Cardiac septum (tissue), 1 donor: ENCODE measurements at places on chromosomes 2 and 18. TPM values are rescaled to one million over a fixed set of nuclear protein-coding genes. Genes with fewer than 3 reads are reported as not detected.

- no peak for DNase-seq
Measured at GRCh38 chr2:226585130-226585561, 214.5 kb downstream of the IRS1 start.

- no peak for DNase-seq
Measured at GRCh38 chr2:40394597-40394996, 57.3 kb downstream of the SLC8A1 start.

GRCh38 chr2:215750763-215751162, 262.6 kb downstream of the MREG start:
- no peak for DNase-seq

DNA sequence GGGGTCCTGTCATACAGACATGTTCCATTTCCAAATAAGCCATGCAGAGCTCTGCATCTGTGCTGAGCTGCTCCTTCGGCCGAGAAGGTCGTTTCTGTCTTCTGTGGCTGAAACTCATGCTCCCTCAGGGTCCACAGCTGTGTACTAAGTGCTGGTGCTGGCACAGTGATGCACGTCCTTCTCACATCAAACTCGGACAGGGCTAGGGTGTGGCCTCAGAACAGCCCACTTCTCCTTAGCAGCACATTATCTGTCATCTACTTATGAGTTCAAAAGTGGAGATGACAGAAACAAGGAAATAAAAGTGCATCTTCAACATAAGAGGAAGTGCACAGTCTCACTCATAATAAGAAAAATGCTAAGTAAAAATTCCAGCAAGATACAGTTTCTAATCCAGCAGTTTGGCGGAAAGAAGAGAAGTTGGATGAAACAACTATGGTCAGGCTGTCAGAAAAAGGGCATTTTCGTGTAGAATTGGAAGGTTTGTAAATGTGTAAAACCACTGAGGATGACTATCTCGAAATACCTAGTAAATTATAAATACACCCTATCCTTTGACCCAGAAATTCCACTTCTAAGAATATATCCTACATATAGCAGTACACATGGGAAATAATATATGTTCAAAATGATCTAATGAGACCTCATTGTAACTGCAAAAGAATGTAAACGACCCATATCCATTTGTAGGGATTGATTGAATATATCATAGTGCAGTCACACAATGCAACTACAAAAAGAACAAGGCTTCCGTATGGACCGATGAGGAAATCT, 53.7 kb upstream of the APCDD1 start:
- DNase-seq = no peak

DNA sequence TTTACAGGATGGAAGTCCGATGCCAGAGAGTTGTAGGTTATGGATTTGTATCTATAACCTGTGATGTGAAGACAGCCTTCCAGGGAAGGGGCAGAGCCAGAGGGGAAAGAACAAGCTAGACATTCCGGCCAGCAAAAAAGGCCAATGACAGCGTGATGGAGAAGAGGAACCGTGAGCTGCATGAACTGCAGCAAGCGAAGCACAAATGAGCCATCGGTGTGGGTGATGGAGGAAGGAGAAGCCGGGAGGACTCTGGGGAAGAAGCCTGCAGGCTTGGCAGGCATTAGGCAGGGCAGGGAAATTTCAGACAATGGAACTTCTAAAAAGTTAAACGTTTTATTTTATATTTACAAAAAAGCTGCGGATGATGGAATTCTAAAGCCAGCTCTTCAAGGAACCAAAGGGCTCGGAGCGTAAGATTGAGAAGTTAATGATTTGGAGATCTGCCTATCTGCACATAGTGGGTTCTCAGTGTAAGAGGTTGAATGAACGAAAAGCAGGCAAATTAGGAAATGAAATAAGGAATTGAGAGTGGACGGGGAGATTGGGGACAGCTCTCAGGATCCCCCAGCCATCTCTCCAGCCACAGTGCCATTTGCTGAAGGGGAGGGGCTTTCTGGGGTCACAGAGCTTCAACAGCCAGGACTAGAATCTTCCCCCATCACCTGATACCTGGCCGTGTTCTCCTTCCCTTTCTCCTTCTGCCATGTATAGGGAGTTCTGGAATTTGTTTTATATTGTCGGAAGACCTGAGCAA, 28.4 kb downstream of the NGEF start:
- DNase-seq = no peak

DNA sequence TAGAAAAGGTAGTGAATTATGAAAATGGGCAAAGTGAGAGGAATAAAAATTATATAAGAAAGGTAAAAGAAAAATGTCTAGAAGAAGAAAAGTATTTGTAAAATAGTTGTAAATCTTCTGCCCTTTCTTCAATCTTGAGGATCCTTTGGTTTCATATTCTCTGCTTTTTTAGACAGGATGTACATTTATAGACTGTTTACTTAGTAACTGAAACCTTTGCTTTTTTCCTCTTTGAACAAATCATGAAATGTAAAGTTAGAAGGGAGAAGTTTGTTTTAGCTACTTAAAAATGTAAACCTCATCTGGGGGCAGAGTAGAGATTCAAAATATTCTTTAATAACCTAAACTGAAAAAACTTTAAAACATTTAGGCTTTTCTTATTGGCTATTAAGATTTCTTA, 150.4 kb upstream of the ITGA4 start:
- no peak for DNase-seq

- DNase-seq = no peak
Measured at GRCh38 chr2:194395818-194396217, 1261.2 kb upstream of the SLC39A10 start.

- no peak for DNase-seq
Measured at GRCh38 chr2:233049194-233049761, 10.9 kb upstream of the INPP5D start.

GRCh38 chr2:233101816-233102215, 41.7 kb downstream of the INPP5D start:
- peak; percentile 14 for DNase-seq

DNA sequence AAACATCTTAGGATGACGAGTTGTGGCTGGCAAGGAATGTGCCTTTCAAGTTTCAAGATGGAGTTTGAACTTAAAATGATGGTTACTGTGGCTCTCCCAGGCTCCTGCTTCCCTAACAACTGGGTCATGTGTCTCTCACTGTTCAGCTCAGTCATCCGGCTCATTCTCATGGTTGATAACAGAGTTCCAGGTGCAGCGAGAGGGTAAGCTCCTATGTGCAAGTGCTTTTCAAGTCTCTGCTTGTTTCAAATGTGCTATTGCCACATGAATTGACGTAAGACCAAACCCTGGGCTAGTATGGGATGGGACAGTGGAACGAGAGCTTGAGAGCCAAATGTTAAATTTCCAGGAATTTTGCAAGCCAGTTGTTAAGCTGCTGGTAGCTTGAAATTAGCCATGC, 19.5 kb upstream of the PUM2 start:
- no peak for DNase-seq

DNA sequence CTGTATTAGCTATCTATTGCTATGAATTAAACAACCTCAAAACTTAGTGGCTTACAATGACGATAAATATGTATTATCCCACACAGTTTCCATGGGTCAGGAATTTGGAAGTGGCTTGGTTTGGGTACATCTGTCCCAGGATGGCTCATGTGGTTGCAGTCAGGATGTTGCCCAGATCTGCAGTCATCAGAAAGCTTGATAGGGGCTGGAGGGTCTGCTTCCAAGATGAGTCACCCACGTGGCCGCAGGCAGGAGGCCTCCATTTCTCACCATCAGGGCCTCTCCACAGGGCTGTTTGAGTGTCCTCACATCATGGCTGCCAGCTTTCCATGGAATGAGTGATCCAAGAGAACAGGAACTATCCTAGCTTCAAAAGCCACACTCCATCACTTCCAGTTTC, 46.4 kb downstream of the CHRNA1 start:
- no peak for DNase-seq

DNA sequence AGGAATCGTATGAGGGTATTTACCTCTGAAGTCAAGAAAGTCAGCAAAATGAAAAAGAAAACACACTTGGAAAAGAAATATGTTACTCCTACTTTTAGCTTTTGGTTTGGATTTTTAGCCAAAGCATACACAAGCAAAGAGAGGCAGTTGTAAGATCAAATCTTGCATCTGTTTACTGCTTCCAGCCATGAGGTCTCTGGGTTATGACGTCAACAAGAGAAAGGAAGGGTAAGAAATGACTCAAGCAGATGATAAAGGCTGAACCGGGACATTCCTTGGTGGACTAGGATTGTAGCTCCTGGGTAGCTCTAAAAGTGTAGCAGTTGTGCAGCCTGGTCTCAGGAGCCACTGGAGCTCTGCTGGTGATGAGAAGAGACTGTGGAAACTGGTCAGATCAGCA, 16.8 kb downstream of the CTNNA2 start:
- DNase-seq = no peak

- DNase-seq = no peak
Measured at GRCh38 chr2:219358170-219359075, 25.9 kb upstream of the RESP18 start.

DNA sequence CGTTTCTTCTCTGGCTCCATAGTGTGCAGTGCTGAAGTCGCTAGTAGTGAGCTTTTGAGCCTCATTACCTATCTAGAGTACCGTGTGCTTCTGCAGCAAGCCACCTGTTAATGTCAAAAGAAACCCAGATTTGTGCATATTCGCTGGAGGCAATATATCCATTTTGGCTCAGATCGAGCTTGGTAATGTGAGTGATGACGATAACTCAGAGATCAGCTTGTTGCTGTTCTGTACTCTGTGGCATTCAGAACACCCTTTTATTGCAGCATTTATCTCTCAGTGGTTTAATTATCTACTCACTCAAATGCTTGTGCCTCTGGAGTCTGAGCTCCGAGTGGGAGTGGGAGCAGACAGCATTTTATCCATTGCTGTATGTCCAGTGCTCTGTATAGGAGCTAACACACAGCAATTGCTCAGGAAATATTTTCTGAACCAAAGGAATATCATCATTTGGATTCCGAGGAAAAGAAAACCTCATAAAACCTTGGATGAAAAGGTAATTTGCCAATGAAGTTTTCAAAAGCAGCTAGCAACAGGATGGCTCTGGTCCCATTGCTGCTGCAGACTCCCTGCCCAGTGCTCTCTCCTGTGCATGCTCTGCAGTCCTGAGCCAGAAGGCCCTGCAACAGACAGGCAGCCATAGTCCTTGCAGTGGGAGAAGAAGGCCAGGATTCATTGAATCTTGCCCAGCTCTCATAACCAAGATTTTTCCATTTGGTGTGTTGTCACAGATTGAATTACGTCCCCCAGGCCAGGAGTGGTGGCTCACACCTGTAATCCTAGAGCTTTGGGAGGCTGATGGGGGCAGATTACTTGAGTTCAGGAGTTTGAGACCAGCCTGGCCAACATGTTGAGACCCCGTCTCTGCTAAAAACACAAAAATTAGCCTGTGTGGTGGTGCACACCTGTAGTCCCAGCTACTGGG, 183.8 kb downstream of the MYCN start:
- DNase-seq = no peak

DNA sequence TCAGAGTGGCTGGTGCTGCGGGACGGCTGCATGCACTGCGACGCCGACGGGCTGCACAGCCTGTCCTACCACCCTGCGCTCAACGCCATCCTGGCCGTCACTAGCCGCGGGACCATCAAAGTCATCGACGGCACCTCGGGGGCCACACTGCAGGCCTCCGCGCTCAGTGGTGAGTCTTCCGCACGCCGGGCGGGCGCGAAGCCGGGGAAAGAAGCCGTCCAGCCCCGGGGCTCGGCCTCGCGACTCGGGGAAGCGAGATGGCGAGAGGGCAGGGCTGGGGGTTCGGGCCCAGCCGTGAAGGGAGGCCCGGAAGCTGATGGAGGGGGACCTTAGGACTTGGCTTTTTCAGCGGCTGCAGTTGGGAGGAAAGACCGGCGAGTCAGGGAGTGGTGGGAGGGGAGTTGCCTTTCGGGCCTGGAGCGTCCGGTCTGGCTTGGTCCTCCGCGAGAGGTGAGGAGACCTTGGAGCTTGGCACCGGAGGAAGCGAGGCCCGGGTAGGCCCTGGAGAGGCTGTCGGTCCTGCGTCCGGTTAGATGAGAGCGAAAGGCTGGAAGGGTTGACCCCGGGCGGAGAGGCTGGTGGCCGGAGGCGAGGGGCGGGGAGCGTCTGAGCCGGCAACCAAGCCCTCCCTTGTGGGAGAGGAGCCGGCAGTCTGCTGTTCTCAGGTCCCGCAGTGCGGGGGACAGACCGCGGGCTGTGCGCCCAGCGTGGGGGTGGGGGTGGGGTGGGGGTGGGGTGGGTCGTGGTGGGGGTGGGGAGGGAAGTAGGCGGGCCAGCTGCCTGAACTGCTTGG, 691 bp downstream of the BIRC6 start:
- peak; percentile 80 for DNase-seq

- no peak for DNase-seq
Measured at GRCh38 chr18:33817096-33817495, 239.1 kb downstream of the ASXL3 start.

Gene PAX8
- 0.35 TPM for total RNA-seq

Gene TTC39C
- total RNA-seq = 9.2 TPM

Gene DOK6
- 10.6 TPM for total RNA-seq

Gene TEX44
- not detected for total RNA-seq

Gene UBE2E3
- total RNA-seq = 41.0 TPM

Gene HOXD13
- total RNA-seq = not detected

Gene CHST9
- not detected for total RNA-seq

Gene ALKAL2
- total RNA-seq = 2.7 TPM

Gene DUSP2
- total RNA-seq = 1.3 TPM

Gene NR4A2
- 1.1 TPM for total RNA-seq

Gene GPR75
- total RNA-seq = 3.0 TPM
